ENCODE measurements at places on chromosomes 3 and 15. TPM values are rescaled to one million over a fixed set of nuclear protein-coding genes. Genes with fewer than 3 reads are reported as not detected.

ERC2 gene
- total RNA-seq, result 0.83 TPM

WDR82 gene
- 49.2 TPM for total RNA-seq

CTXN2 gene
- total RNA-seq, result not detected

INSYN1 gene
- total RNA-seq, result 6.6 TPM

PLA2G4D gene
- not detected for total RNA-seq

PPP1R14D gene
- total RNA-seq, result not detected

FAM131A gene
- total RNA-seq, result 36.7 TPM

Data from sigmoid colon (tissue), 7 donors.